ENCODE measurements at places on chromosomes 1 and 21. TPM values are rescaled to one million over a fixed set of nuclear protein-coding genes. Genes with fewer than 3 reads are reported as not detected.

The C4BPB gene
- not detected for total RNA-seq

The TCHH gene
- total RNA-seq: not detected

The GPATCH3 gene
- 2.0 TPM for total RNA-seq

The NUDT4B gene
- 52.5 TPM for total RNA-seq

- H3K36me3 ChIP-seq: no peaks in the 10 kb centered on the region
- no peak overlapping the region for H3K27ac ChIP-seq
- peak; percentile 55 for DNase-seq
- no peak overlapping the region for H3K4me3 ChIP-seq
- no peaks in the 10 kb centered on the region for H3K27me3 ChIP-seq
These were observed 2.7 kb upstream of the SDC3 start for GRCh38 chr1:30911059-30911954.

- no peak overlapping the region for H3K4me3 ChIP-seq
- no peaks in the 10 kb centered on the region for H3K27me3 ChIP-seq
- H3K36me3 ChIP-seq: no peaks in the 10 kb centered on the region
These were observed 170.6 kb downstream of the RUNX1 start for GRCh38 chr21:34878501-34878900.

GRCh38 chr1:89578946-89579684 lies 53.8 kb upstream of the LRRC8C start:
- H3K36me3 ChIP-seq: peaks cover 8% of the 10 kb centered on the region
- H3K27me3 ChIP-seq: no peaks in the 10 kb centered on the region
- no peak overlapping the region for H3K27ac ChIP-seq
- no peak overlapping the region for H3K4me3 ChIP-seq

DNA sequence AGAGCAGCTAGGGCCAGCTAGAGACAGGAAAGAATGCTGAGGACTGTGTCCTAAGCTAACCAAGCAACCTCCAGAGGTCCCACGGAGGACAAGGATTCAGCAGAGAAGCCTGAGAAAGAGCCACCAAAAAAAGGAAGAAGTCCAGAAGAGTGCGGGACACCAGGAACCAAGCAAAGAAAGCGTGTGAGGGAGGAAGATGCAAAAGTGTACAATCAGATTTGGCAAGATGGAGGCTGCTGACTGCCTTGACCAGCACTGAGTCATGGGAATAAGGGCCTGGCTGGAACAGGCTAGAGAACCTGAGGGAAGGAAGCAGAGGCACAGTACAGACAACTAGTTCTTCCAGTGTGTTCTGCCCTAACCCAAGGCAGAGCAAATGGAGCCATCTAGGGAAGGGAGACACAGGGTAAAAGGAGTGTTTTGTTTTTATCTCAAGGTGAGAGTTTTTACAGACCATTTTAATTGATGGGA lies 18.5 kb downstream of the TP53BP2 start:
- no peaks in the 10 kb centered on the region for H3K27me3 ChIP-seq
- peak overlapping the region; percentile 19 for H3K27ac ChIP-seq
- H3K36me3 ChIP-seq: no peaks in the 10 kb centered on the region
- H3K4me3 ChIP-seq: no peak overlapping the region

DNA sequence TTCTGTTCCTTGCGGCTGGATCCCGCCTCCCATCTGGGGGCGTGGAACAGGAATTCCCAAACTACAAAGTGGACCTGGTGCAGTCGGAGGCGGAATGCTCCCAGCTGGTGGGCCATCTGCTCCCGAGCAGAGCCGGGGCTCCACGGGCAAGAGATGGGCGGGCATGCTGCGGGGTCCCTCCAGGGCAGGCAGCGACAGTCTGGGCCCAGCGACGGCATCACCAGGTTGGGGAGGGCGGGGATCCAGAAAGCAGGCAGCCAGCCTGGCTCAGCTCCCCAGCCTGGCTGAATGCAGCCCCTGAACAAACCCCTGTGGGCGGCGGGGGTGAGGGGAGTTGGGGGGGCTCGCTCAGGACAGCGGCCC lies 3.6 kb downstream of the MEGF6 start:
- H3K36me3 ChIP-seq: no peaks in the 10 kb centered on the region
- no peak overlapping the region for H3K4me3 ChIP-seq
- DNase-seq: no peak
- H3K27me3 ChIP-seq: peaks cover 6% of the 10 kb centered on the region
- H3K27ac ChIP-seq: no peak overlapping the region

DNA sequence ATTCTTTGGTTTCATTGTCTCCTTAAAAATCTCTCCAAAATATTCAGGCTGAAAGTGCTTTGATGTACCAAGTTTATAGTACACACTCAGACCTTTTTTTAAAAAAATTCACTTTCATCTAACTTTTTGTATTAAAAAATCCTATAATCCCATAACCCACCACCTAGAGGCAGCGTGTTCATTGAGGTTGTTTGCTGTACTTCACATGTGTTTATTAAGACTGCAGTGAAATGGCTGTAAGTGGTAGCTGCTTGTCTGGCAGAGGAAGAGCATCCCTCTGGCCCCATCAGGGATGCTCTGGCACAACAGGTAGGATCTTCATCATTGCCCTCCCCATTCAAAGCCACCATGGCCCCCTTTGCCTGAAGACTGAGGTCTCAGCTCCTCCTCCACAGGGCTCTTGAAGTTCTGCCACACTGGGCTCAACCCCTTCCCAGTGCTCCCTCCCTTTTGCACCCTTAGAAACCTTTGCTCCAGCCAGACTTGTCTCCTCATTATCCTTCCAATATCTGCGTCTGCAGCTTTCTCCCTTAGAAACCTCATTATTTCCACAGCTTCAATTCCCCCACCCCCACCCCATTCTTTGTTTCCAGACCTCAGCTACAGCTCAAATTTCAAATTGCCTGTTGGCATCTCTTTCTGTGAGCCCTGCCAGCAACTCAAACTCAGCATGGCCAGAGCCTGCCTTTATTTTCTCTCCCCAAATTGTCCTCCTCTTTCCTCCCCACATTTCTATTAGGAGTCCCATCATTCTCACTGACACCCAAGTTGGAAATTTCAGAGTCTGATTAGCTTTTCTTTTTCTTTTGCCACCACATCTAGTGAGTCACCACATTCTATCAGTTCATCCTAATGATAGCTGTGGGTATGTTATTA lies 369.6 kb upstream of the USP24 start:
- no peak overlapping the region for H3K4me3 ChIP-seq
- no peaks in the 10 kb centered on the region for H3K36me3 ChIP-seq
- H3K27ac ChIP-seq: peak overlapping the region; percentile 28
- H3K27me3 ChIP-seq: no peaks in the 10 kb centered on the region
- peaks cover 11% of the 10 kb centered on the region for H3K4me1 ChIP-seq

GRCh38 chr1:222461941-222462340 lies 86.0 kb downstream of the HHIPL2 start:
- no peak for DNase-seq
- H3K27me3 ChIP-seq: no peaks in the 10 kb centered on the region
- no peak overlapping the region for H3K27ac ChIP-seq
- H3K4me1 ChIP-seq: peaks cover 11% of the 10 kb centered on the region

- no peak overlapping the region for H3K27ac ChIP-seq
- peaks cover 18% of the 10 kb centered on the region for H3K4me1 ChIP-seq
- H3K27me3 ChIP-seq: no peaks in the 10 kb centered on the region
- peaks cover 25% of the 10 kb centered on the region for H3K36me3 ChIP-seq
- H3K4me3 ChIP-seq: no peak overlapping the region
These were observed 3.7 kb downstream of the HMGN2 start for GRCh38 chr1:26475989-26476388.
